Activated CD4-positive, alpha-beta T cell treated with anti-CD3 and anti-CD28 coated beads, Interleukin-2, amount 10 ng/mL, durations not matched to agents 24 days and 14 days (primary cell): ENCODE measurements at places on chromosomes 12 and 14. TPM values are rescaled to one million over a fixed set of nuclear protein-coding genes. Genes with fewer than 3 reads are reported as not detected.

SLC6A12 gene
- not detected in 2 replicates for total RNA-seq

C3AR1 gene
- 0.56 and 0.73 TPM in 2 replicates for total RNA-seq

HIF1A gene
- total RNA-seq: 175 and 181 TPM in 2 replicates

DNA sequence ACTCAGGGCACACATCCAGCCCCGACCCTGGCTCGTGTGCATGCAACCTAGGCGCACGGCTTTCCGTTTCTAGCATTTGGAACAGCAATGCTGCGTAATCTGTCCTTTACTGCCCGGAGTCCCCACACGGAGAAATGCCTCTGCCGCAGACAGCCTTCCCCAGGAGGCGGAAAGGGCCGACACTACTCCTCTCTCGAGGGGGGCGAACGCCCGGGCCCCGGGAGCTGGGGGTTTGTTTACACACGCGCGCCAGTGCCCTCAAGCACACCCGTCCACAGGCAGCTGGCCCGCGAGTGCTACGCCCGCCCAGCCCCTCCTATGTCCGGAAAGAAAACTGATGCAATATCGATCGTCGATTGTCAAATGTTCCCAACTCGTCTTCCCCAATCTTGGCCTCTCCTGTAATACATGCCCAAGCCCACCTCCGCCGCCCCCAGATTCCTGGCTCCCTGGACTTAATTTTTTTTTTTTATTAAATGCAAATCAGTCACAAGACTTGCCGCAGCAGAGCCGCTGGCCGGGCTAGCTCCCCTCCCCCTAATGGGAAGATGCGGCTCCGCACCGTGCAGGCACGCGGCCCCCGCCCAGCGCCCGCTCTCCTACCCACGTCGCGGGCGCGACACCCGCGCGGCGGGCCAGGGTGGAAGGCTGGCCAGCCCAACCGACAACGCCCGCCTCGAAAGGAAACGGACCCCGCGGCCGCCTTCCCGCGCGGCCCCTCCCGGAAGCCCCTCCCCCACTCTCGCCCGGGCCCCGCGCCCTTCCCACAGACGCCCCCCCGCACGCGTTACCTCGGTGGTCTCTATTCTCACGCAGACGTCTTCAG, 642 bp downstream of the SLC38A2 start:
- peak; percentile 87 for DNase-seq
